ENCODE measurements at places on chromosomes 7 and 10. TPM values are rescaled to one million over a fixed set of nuclear protein-coding genes. Genes with fewer than 3 reads are reported as not detected.

DNA sequence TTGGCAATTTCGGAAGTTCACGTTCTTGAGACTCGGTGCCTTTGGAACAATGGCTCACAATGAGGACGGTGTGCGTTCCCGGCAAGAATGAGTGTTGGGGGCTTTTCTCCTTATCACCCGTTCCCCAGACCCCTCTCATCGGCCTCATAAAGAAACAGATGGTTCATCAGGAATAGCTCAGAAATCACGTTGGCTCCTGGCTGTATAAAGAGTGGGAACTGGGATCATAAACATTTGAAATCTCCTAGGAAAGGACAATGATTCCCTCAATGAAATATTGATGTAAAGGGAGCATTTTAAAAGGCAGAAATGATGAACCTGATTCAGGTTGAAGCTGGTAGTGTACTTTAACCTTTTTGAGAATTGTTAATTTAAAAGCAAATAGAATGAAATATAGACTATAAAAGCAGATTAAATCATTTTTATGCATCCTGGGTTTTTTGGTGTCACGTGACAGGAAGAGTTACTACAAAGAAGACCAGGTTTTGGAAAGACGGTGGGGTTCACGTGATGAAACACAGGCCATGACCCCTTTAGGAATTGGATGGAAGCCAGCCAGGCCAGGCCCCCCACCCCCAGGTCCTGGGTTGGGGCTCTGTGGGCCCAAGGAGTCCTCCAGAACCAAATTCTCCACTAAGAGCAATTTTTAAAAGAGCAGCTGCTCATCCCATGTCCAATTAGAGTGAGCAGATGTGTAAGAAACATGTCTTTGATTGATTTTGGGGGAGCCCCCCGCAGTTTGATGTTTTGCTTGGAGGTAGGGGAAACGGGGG is 63.0 kb downstream of the CUX1 start:
- no peak for DNase-seq

DNA sequence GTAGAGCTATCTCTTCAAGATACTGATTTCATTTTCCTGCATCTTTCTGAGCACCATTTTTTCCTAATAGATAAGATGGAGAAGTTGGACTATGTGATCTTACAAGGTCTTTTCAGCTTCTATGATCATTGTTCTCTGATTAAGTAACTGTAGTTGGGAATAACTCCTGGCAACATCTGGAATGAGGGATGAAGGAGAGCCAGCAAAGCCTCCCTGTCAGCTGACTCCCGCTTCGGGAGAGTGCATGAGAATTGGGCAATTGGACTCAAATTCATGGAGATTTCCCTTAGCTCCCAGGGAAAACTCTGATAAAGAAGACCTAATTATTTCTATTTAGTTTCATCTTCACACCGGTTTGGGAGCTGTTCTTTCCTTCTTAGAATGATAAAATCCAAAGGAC is 146.1 kb downstream of the CCDC71L start:
- no peak for DNase-seq

DNA sequence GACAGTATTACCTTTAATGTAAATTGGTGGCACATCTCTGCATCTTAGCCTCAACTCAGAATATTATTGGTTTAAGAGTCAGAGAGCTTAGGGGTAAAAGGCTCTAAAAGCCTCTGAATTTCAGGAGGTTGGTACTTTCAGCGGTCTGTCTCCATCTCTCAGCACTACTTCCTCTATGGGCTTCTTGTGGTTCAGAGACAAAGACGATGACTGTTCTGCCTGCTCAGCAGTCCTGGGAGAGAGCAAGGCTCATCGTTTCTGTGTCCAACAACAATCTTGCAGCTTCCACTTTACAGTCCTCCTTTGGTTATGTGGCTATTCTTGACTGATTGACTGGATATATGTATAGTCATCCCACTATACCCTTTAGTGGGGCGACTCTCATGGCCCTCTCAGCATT is 394.7 kb downstream of the AUTS2 start:
- no peak for DNase-seq

GRCh38 chr10:62317257-62317656 is 48.6 kb upstream of the RTKN2 start:
- no peak for DNase-seq

DNA sequence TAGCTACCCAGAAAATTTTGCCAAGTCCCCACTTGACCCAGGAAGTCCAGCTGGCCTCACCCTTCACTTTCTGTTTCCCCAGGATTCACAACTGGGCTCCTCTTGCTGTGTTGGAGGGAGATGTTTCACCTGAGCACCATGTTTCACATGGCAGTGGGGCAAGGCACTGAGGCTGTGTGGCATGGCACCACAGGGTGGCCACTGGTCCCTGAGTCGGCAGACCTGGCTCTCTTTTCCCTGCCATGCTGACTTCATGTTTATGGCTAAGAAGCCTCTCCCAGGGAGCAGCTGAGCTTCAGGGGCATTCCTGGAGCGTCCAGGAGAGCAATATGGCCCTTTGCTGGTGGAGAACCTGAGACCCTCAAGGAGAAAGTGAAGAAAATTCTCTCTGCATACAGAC is 266.9 kb downstream of the RPS24 start:
- no peak for DNase-seq

- no peak for DNase-seq
Measured at GRCh38 chr10:71939304-71939703, 24.9 kb upstream of the CHST3 start.

- no peak for DNase-seq
Measured at GRCh38 chr7:155533827-155534690, 12.3 kb downstream of the CNPY1 start.

DNA sequence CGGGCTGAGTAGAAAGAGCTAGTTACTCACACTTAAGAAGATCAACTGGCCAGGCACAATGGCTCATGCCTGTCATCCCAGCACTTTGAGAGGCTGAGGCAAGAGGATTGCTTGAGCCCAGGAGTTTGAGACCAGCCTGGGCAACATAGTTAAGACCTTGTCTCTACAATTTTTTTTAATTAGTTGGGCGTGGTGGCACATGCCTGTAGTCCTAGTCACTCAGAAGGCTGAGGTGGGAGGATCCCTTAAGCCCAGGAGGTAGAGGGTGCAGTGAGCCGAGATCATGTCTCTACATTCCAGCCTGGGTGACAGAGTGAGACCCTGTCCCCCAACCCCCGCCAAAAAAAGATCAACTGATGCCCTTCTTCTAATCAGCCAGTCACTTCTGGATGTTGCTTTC is 74.6 kb upstream of the ATP6V0A4 start:
- no peak for DNase-seq

- no peak for DNase-seq
Measured at GRCh38 chr7:93054975-93055374, 62.8 kb downstream of the SAMD9 start.

DNA sequence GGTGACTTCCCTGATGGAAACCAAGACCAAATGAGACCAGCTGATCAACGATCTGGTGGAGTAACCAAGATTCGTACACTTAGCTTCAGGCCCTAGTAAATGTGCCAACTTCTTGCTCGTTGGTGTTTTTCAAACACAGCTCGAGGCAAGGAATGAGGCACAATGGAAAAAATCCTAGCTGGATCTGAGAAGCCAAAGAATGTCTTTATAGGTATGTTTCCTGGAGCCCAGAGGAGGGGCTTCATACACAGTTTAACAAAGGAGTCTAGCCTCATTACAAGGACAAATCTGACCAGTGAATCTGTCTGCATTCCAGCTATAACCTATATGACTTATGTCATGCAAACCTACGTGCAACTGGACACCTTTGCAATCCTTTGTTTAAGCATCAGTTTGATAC is 3.7 kb downstream of the COL17A1 start:
- DNase-seq = no peak

GRCh38 chr7:151674161-151674920 is 154.6 kb upstream of the RHEB start:
- DNase-seq = no peak

DNA sequence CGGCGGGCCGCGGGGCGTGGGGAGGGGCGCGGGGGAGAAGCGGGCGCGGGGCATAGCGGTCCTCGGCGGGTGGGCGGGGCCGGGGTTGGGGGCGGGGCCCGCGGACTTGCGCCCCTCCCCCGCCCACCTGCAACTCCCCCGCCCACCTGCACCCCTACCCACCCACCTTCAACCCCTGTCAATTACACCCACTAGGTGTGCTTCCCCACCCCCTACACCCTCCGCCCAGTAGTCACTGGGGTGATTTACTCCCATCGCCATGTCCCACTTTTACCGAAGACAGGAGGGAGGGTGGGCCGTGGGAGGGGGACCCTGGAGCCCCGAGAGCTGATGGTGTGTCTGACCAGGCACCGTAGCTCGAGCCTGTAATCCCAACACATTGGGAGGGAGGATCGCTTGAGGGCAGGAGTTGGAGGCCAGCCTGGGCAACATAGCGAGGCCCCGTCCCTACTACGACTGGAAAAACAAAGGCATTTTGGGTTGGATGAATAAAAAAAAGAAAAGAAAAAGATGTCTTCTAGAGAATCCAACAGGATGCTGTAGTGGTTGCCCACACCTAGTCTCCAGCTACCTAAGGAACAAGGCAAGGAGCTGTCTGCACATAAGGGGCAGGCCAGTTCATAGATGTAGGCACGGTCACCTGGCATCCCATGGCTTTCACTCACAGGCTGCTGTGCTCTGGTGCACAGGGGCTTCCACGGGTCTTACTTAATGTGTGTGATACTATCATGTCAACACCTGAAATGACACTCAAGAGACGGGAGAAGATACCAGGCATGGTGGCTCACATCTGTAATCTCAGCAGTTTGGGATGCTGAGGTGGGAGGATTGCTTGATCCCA is 761 bp downstream of the KCTD7 start:
- DNase-seq = no peak

DNA sequence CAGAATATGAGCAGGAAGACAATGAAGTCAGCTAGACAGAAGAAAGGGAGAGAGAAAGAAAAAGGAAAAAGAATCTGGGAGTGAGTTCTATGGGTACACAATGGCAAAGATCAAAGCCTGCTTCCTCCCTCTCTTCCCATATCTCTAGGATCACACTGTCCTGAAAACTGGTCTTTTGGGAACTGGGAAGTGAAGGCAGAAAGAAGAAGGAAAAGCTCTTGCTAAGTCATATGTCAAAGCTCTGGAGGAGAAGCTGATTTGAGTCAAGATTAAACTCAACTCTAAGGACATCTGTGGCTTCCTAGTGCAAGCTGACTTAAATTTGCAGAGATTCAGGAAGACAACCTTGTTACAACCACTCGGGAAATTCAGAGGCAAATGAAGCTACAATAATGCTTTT is 147.5 kb downstream of the DOCK4 start:
- DNase-seq = no peak

MBLAC1 gene
- 1.9 TPM for total RNA-seq

LIPK gene
- total RNA-seq = 0.17 TPM

IQUB gene
- 0.26 TPM for total RNA-seq
